ENCODE measurements at places on chromosomes 13 and 19.

DNA sequence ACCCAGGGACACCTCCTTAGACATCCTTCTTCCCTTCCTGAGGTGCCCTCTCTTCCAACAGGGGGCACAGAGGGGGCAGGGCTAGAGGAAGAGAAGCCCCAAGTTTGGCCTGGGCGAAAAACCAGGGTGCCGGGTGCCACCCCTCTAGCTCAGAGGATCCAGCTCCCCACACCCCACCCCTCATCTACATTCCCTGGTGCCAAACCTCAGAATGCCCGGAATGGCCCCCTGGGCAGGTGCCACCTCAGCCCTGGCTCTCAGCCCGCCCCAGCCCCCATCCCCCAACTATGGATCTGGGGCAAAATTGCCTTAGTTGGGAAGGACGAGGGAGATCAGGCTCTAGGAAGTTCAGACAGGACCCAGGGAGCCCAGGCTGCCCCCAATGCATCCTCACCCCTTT is 2.0 kb downstream of the CNN1 start:
- no peak for DNase-seq

- DNase-seq, result no peak
These were observed 105.2 kb downstream of the INSR start for GRCh38 chr19:7188698-7189629.

- no peak for DNase-seq
These were observed 34.1 kb upstream of the KLF12 start for GRCh38 chr13:74168263-74168675.

DNA sequence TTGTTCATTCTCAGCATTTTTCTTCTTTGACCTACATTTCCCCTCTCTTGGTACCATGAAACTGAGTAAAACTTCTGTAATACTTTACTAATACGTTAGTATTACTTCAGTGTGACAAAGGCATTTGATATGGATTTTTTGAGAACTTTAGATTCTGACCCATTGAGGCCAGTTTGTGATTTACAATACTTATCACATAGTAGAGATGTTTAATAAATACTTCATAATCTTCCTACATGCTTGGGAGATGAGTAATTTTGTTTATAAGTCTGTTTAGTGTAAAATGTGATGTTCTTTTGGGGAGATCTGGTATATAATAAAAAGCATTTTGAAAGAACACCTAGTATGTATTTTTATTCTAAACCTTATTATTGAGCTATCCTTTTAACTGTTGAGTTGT is 29.7 kb downstream of the GTF2F2 start:
- DNase-seq, result no peak

GRCh38 chr19:45467115-45467455 is 711 bp upstream of the FOSB start:
- DNase-seq, result peak; percentile 41

DNA sequence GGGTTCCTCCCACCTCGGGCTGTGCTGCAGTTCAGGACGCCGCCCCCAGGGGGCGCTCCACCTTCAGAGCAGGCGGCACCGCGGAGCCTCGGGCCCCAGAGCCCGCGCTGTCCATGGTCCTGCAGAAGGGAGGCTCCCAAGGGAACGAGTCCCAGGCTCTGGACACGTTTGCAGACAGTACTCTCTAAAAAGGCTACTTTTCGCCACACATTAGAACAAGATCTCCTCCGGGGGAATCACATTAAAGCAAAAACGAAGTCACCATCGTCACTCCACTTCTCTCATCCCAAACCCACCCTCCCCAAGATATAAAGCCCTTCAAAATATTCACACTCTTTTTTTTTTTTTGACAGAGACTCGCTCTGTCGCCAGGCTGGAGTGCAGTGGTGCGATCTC is 4.6 kb upstream of the SIGLEC10 start:
- peak; percentile 86 for DNase-seq

GRCh38 chr19:8257052-8257443 is 47.9 kb downstream of the CERS4 start:
- DNase-seq, result peak; percentile 12

GRCh38 chr19:23949611-23950010 is 34.9 kb downstream of the ZNF726 start:
- no peak for DNase-seq

- no peak for DNase-seq
These were observed 572.7 kb downstream of the FGF9 start for GRCh38 chr13:22243469-22244163.

GRCh38 chr13:114134111-114134943 is 1.9 kb upstream of the RASA3 start:
- DNase-seq, result no peak

DNA sequence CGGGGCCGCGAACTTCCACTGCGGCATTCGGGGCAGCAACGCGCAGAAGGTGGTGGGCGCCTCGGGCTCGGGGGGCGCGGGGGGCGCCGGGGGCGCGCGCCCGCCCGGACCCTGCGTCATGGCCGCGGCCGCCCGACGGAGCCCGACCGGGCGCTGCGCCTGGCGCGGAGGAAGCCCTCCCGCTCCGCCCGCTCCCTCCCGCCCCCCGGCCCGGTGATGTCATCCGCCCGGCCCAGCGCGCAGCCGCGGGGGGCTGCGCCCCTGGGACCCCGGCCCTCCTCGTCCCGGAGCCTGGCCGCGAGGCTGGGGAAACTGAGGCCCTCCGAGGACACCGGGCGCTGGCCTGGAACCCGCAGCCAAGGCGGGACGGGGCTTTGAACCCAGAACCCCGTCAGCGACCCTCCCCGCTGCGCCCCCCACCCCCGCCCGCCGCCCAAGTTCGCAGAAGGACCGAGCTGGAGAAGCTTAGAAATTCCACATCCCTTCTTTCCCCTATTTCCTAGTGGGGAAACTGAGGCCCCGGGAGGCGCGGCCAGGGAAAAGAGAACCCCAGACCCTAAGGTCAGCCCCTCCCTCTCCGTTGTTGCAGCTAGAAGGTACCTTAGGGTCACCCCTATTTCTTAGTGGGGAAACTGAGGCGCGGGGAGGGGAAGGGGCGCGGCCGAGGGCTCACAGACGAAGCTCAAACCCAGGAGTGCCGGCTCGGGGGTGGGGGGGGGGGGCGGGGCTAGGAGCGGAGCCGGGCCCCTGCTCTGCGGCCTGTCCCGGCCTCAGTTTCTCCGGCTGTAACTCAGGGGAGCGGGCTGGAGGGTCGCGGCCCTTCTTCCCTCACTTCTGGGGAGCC is at the start of gene SHC2:
TSS of gene SHC2 (minus strand) at position 157 of the 844 bp plus-strand sequence. CDS start at position 120, 37 bp downstream.
- no peak for DNase-seq

- DNase-seq, result no peak
These were observed 24.1 kb upstream of the LGALS16 start for GRCh38 chr19:39631626-39632025.

- peak; percentile 43 for DNase-seq
These were observed 36.8 kb downstream of the ACTN4 start for GRCh38 chr19:38684078-38684861.

- DNase-seq, result no peak
These were observed 59.5 kb downstream of the KCNC3 start for GRCh38 chr19:50269653-50270052.

- DNase-seq, result no peak
These were observed 57.1 kb downstream of the IER2 start for GRCh38 chr19:13207237-13207845.

DNA sequence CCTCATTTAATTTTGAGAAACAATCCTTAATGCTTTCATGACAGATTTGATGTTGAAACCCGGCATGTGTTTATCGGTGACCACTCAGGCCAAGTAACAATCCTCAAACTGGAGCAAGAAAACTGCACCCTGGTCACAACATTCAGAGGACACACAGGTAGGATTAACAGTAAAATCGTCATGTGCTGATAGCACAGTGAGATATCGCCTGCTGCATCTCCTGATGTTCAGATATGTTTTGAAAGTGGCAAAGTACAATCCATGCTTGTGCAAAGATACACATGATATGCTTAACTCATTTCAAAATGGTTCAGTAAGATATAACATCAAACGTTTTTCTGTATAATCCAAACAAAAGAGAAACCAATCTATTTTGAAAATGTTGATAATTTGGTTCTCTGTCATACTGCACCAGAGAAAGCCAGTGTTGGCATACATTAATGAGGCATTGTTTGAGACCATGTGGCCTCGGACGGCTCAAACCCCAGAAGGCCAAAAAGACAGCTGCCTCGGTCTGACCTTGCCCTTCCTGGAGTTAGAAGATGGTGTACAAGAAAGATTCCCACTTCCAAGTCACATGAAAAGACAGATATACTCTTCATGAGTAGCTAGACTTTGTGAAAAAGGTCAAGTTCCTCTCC is 76.2 kb downstream of the DHRS12 start:
- no peak for DNase-seq

DNA sequence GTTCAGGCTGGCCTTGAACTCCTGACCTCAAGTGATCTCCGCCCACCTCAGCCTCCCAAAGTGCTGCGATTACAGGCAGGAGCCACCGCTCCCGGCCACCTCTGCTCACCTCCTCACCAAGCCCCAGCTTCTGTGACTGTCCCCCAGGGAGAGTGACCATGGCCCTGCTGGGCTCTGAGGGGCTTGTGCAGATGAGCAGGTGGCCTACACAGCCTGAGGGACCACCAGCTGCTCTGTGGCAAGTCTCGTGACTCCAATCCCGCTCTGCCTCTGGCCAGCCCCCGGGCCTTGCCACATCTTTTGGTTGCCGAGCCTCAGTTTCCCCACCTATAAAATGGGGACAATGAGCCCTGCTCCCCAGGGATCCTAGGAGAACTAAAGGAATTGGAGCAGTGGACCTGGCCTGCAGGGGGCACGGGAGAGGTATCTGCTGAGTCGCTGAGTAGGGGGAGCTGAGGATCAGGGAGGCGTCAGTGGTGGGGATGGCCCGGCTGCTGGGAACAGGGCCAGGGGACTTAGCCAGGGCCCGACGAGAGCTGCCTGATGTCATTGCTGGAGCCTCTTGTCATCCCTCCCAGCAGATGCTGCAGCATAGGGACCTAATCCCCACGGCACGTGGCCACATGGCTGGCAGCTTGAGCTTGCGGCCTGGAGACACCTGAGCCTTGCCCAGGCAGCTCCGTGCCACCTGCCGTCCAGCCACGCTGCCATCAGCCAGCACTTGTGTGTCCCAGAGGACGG is 74.7 kb downstream of the GADD45B start:
- no peak for DNase-seq

DNA sequence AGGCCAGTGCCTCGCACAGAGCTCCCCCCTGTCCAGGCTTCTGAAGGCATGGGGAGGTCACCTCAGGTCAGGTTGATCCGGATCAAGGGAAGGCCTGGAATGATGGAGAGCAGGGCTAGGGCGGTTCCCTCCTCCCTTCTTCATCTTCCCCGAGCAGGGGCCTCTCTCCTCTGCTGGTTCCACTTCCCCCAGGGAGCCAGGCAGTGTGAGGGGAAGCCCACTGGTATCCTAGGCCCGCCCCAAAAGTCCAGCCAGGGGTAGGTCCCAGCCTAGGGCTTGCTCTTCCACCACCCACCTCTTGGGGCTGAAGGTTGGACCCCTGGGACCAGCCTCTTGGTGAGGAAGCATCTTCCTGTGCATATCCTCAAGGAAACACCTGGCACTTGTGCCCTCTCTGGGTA is 16.4 kb upstream of the PRR19 start:
- no peak for DNase-seq

DNA sequence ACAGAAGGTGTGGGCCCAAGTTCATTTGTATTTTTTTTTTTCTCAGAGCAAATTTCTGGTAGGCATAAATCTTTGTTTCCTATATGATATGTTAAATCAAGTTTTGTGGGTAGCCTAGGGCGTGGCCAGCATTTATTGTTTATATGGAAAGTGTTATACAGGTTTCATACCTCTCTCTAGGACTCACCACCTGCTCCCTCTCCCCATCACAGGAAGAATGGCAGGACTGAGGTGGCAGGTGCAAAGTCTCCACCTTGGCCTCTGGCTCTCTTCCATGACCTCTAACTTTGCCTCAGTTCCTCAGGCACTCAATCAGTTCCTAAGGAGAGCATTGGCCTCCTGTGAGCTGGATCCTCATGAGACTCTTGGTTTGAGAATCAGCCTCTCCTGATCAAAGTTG is 172.3 kb upstream of the TSC22D1 start:
- no peak for DNase-seq

DNA sequence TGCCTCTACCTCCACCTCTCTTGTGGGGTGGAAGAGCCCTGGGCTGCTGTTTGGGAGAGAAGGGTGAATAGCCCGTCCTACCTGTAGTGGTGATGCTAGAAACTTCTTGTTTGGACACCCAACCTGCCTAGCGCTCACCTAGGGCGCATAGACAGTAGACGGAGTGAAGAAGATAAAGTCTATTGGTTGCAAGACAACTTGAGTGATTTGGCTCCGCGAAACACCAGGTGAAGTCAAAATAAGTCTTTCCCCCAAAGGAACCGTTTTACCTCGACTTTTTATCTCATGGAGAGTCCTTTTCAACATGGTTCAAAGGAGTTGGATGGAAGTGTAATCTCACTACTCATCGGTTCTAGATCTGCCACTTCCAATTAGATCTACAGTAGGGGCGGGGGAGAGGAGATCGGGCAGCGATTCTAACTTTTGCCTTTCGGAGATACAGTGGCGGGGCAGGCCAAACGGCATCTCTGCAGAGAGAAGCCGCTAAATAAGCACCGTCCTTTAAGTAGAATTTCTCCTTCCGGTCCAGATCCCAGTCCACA is 694 bp upstream of the ZIC5 start:
- DNase-seq, result no peak

DNA sequence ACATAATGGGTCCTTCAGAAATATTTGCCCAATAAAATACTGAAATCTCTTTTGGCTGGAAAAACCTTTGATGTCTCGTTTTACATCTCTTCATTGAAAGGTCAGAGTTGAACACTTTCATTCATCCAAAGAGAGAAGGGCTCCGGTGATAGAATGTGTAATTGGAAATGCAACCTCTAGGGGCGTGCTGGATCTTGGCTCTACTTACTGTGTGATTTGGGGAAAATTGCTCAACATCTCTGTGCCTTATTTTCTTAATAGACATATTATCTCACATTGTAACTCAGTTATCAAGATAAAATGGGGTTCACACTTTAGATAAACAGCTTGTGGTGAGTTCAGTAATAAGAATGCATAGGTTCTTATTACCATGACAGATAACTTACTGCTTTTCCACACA is 1444.1 kb downstream of the SLITRK5 start:
- DNase-seq, result no peak

DNA sequence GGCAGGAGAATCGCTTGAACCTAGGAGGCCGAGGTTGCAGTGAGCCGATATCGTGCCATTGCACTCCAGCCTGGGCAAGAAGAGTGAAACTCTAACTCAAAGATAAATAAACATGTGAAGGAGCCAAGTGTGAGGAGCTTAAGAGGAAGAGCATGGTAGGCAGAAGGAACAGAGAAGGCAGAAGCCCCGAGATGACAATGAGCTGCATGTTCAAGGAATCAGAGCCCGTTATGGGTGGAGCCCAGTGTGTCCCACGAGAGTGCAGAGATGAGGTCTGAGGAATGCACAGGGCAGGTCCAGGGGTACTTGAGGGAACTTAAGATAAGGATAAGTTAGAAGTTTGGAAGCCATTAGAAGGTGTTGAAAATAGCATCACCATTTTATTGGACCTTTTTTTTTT is 716 bp downstream of the FPR2 start:
- no peak for DNase-seq
